Fibroblast of skin of scalp (primary cell): ENCODE measurements at places on chromosomes 12 and 14.

GRCh38 chr12:104177663-104178501, 37.7 kb upstream of the TXNRD1 start:
- peak; percentile 88 for DNase-seq

- no peak for DNase-seq
These were observed 81.1 kb downstream of the ARL6IP4 start for GRCh38 chr12:123061441-123062205.

GRCh38 chr14:75310295-75311111, 31.9 kb downstream of the FOS start:
- peak; percentile 88 for DNase-seq

DNA sequence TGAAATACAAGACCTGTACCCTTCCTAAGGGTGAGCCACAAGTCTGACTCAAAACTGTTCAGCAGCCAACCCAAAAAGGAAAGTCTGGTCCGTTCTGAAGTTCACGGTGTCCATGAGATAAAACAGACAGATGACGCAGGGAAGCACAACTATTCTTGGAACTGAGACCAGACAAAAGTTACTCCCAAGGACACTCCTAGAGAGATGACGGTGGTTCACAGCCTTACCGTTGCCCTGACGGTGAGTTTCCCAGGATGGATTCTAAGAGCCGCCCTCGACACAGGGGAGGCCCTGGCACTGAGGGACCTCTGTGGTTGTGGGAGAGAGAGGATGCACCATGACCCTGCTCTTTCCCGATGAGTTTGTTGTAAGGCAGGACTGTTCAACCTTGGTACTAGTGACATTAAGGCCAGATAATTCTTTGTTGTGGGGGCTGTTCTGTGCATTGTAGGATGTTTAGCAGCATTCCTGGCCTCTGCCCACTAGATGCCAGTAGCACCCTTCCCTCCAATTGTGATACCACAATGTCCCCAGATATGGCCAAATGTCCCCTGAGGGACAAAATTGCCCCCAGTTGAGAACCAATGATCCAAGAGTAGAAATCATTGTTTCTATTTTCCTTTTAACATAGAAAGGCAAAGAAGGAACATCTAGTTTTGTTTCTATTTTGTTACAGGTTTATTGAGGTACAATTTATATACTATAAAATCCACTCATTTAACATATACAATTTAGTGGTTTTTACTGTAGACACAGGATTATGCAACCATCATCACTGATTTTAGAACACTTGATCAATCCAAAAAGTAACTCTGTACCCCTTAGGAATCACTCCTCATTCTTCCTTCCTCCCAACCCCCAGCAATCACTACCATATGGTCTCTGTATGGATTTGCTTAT, 23.0 kb downstream of the OR10P1 start:
- peak; percentile 35 for DNase-seq

DNA sequence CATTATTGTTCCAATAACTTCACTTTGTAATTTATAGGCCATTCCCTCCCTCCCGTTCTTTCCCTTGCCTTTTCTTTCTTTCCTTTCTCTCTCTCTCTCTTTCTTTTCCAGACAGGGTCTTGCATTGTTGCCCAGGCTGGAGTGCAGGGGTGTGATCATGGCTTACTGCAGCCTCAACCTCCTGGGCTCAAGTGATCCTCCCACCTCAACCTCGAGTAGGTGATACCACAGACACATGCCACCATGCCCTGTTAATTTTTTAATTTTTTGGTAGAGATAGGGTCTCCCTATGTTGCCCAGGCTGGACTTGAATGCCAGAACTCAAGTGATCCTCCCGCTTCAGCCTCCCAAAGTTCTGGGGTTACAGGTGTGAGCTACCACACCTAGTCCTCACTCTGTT, 6.8 kb upstream of the POU6F1 start:
- DNase-seq: no peak

DNA sequence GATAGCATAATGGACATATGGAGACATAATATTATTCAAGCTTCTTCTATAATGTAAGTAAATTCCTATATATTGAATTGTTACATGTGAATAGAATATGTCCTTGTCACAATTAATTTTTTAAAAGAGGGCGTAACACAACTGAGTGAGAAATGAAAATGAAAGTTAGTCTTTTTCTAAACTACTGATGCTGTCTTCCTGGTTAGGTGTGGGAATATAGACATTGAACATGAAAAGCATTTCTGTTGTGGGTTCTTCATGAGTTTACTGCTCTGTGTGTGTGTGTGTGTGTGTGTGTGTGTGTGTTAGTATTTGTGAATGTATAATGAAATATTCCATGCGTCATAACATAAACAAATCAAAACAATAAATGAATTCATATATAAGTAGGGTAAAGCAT, 40.5 kb upstream of the RTL1 start:
- no peak for DNase-seq

GRCh38 chr14:25111061-25111601, 61.2 kb upstream of the STXBP6 start:
- DNase-seq: peak; percentile 98
